NCI-H526 treated with DMSO at 0.1 percent for 48 hours (cell line): ENCODE measurements at places on chromosomes 7 and 10.

GRCh38 chr7:151137791-151138152, 29.7 kb downstream of the GBX1 start:
- DNase-seq: no peak

DNA sequence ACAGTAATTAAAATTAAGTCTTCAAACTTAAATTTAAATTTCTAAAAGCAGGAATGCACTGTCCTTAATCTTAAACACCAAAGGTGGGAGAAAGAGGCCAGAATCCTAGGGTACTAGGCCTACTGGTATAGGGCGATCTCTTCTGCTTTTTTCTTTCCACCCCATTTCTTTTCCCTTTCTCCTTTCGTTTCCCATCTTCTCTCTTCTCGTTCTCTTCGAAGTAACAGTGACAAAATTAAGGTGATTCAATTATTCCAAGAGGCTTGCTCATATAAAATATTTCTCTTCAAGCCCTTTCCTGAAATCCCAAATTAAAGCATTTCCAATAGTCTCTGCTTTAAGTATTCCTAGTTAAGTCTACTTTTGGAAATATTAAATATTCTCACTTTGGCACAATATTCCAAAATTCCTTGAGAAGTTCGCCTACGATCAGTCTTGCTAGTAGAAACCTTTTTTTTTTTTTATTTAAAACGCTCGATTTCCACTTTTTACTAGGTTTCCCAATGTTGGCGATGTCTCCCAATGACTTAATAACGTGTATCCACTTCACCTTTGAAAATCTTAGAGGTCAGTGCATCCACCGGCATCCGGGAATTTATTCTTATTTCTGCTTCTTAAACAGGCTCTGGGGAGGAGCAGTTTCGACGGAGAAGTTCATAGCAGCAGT, 765 bp upstream of the LCOR start:
- DNase-seq: no peak

GRCh38 chr10:113331961-113332360, 220.9 kb upstream of the HABP2 start:
- DNase-seq: no peak

- DNase-seq: no peak
Measured at GRCh38 chr7:147607157-147607800, 983.3 kb upstream of the C7orf33 start.

- no peak for DNase-seq
Measured at GRCh38 chr10:43121444-43121843, 16.8 kb upstream of the CSGALNACT2 start.

- no peak for DNase-seq
Measured at GRCh38 chr7:143503261-143503660, 25.6 kb downstream of the TAS2R41 start.

- no peak for DNase-seq
Measured at GRCh38 chr10:129808092-129808983, 155.7 kb downstream of the EBF3 start.

- DNase-seq: no peak
Measured at GRCh38 chr7:80889525-80889924, 29.3 kb downstream of the SEMA3C start.

DNA sequence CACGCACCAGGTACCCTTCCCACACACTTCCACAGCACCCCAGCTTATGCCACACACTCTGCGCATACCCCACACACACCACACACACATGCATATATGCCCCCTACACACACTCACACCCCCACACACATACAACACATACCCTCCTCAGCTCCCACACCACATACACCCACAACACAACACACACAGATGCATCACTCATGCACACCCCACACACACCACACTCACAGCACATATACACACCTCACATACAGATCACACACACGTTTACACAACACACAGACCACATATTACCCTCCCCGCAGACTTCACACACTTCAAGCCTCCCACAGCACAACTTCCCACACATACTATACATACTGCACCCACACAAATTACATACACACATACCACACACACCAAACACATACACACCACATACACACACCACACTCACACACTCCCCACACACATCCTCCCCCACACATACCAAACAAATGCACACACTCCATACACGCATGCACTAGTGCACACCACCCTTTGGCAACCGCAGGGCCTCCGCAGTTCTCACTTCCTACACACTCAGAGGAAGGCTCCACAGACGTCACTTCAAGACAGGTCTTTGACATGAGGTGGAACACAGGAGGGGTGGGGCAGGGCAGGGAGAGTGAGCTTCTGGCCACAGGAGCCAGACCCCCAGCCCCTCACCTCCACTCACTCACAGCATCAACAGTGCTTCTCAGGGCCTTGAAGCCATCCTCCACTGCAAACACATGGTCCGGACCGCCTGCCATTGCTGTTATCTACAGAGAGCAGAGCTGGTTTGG, 18.5 kb upstream of the ANTXRL start:
- DNase-seq: no peak

DNA sequence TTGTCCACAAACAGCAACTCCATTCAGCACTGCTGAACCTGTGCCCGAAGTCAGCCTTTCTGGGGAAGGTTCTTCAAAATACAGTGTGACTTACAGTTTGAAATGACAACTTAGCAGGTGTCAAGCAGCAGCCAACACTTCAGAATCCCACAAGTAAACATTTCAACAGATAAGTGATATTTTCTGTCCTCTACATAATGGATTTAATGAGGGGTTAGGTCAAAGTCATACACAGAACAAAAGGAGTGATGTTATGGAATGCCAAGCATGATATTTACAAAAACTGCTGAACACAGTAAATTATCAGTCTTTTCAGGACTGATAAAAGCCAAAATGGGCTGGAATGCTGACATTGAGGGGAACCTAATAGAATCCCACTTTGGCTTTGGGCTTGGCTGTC, 77.6 kb upstream of the JAZF1 start:
- no peak for DNase-seq

DNA sequence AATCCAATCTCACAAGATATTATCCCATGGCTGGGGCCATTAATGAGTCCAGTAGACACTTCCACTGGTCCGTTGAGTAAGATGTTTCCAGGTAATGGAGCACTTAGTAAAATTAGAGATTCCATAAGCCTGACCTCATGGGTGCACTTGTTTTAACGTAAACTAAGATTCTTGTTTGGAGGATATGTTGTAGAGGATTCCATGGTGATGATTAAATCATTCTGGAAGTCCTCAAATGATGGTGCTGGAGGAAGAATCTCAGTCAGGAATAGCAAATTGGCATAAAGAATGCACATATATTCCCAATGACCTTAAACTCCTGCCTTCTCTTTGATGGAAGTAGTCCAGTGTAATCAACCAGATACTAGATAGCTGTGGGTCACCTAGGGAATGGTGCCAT, 161.9 kb upstream of the PCLO start:
- no peak for DNase-seq

- DNase-seq: no peak
Measured at GRCh38 chr10:34359435-34359813, 455.7 kb downstream of the PARD3 start.

GRCh38 chr10:132849546-132850031, 63.6 kb upstream of the NKX6-2 start:
- DNase-seq: no peak

- no peak for DNase-seq
Measured at GRCh38 chr10:36556468-36556867, 568.9 kb upstream of the ANKRD30A start.

DNA sequence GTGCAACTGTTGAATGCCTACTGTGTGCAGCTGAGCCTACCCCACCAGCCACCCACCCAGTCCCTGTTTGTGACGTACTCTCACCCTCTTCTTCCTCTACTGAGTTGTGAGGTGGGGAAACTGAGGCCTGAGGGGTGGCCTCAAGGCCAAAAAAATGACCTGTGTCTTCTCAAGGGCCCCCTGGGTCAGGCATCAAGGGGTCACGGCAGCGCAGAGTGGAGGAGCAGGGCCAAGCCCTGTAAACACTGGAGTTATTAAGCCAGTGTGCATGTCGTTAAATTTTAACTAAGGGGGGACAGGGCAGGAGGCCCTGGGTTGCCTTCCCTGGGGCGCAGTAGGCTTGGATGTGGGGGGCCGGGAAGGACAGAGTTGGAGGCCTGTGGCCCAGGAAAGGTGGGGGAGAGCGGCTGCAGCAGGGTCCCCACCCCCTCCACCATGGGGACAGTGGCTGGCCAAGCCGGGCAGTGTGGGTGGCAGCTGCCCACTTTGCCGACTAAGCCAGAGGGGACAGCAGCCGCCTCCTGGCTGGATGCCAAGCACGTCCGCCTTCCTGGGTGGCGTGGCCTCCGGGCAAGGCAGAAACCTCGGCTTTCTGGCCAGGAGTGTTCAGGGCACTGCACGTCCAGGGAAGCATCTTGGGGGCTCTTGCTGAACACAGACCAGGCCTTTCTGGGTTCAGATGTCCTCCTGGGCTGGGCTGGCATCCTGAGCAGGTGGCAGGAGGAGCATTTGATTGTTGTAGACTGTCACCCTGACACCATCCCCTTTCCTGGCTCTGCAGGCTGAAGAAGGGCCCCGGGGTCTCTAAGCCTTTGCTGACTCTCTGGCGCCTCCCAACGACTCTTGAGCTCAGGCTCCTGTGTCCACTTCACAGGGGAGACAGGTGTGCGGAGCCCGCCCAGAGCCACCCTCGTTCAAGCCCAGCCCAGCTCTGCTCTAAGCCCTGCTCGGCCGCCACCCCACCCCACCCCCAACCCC, 1.9 kb downstream of the SLC29A4 start:
- DNase-seq: peak; percentile 70

GRCh38 chr10:77416311-77417135, 221.1 kb downstream of the KCNMA1 start:
- no peak for DNase-seq

DNA sequence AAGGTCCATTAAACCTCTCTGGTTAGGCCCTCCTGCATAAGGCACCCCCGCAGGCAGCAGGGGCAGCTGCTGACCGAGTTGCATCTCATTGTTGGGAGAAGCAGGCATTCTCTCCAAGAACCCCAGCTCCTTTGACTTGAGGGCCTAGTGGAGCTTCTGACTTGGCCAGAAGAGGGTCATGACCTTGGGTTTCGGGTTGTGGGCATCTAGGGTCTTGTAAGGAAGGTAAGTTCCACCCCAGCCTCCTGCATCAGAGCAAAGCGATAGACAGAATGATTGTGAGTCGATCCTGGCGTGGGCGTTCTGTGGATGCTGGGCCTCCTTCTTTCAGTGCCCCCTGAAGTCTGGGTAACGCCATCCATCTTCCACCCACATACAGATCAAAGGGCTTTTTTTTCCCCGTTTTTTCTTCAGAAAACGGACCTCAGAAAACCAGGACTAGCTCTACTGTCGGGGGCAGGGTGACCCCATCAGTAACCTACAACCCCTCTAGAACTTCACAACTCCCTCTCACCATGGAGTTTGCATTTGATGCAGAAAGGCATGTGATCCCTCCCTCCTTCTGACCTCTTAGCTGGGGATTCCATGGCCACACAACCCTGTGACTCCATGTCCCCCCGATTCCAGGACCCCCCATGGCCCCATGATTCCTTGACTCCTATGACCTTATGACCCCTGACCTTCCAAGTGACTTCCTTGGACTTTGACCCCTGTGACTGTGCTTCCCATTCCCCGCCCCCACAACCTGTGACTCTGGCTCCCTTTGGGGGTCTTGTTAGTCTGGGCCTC, 3.0 kb downstream of the SEMA4G start:
- no peak for DNase-seq

GRCh38 chr10:14601872-14602725, 172.6 kb downstream of the FAM107B start:
- DNase-seq: no peak

- no peak for DNase-seq
Measured at GRCh38 chr10:75197066-75197465, 13.5 kb upstream of the VDAC2 start.

DNA sequence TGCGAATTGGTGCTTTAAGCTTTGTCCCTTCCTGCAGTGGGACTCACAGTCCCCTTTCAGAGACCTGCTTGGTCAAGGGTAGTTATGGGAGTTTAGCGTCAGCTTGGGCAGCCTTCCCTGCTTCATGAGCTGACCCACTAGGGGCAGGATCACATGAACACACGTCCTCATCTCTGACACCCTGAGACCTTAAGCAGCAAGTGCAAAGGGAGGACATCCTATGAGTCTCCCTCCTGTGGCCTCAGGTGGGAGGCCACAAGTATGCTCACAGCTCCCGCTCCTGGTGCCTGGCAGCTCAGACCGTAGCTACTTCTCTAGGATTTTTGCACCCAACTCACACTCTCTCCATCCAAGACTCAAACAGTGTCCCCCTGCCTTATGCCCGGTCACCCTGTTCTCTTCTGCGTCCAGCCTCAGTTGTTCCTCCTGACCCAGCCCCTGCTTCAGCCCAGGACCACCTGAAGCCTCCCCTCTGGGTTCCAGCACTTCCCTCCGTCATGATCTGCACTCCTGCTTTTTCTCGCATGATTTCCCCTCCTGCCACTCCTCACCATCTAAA, 136.6 kb upstream of the FAM20C start:
- DNase-seq: no peak

DNA sequence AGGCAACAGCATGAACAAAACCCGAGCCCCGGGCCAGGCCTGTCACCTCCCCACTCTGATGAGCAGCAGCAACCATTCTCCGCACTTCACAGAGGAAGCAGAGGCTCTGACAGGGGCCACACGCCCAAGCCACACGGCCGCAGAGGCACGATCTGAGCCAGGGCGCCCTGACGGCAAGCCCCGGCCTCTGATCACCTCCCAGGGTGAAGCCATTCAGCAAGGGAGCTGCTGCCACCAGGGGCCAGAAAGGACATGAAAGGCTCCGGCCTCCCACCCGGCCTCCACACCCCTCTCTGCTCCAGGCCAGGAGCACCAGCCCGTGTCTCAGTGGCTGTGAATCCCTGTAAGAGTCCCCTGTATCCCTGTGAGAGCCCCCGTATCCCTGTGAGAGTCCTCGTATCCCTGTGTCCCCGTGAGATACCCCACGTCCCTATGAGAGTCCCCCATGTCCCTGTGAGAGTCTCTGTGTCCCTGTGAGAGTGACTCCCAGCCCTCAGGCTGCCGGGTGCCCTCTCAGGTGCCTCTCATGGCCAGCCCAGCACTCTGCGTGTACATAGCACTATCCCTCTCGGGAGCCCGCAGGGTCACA, 187.8 kb downstream of the MAD1L1 start:
- DNase-seq: no peak

GRCh38 chr10:489330-489729, 200.1 kb downstream of the DIP2C start:
- no peak for DNase-seq

DNA sequence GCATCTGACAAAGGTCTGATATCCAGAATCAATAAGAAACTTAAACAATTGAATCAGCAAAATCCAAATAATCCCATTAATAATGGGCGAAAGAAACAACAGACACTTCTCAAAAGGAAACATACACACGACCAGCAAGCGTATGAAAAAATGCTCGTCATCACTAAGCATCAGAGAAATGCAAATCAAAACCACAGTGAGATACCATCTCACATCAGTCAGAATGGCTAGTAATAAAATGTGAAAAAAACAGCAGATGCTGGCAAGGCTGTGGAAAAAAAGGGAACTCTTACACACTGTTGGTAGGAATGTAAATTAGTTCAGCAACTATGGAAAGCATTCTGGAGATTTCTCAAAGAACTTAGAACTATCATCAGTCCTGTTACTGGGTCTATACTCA, 496.7 kb downstream of the SH2D4B start:
- DNase-seq: no peak

DNA sequence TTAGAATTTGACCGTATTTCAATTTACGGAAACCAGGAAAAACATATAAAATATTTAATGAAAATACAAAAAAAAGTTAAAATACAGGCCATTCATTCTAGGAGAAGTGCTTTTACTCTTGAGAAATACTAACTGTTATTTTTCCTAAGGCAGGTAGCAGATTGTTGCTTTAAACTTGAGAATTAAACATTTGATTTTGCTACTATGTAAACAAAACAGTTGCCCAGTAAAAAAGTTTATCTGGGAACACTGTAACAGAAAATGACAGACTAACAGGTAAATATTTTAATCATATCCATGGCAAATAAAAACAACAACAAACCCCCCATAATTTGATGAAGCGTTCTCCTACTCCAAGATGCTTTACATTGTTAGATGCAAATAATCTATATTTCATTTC, 350.5 kb downstream of the CRPPA start:
- no peak for DNase-seq
